ENCODE measurements at places on chromosomes 7 and 10.

DNA sequence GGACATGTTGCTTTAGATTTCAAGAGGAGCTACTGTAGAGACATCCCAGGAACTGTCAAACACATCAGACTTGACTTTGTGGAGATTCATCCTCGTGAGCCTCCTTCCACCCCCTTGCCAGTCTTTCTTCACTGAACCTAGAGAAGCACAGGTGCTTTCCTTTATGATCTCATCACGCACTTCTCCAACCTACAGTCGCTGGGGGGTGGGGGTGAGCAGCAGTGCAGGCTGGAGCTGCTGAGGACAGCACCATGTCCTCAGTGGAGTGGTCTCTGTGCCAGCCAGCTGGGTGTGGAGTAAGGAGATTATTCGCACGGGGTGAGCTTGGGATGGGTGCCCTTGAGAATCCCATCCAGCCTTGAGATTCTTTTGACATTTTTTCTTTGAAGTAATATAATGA is 88.1 kb downstream of the VOPP1 start:
- no peak overlapping the region for H3K4me3 ChIP-seq
- H3K27me3 ChIP-seq: no peaks in the 10 kb centered on the region
- peaks cover 29% of the 10 kb centered on the region for H3K36me3 ChIP-seq
- no peak overlapping the region for H3K27ac ChIP-seq
- no peak for DNase-seq

- H3K27ac ChIP-seq: peak overlapping the region; percentile 80
- H3K4me3 ChIP-seq: no peak overlapping the region
- no peaks in the 10 kb centered on the region for H3K36me3 ChIP-seq
- DNase-seq: no peak
- H3K27me3 ChIP-seq: no peaks in the 10 kb centered on the region
- no peaks in the 10 kb centered on the region for H3K4me1 ChIP-seq
Measured at GRCh38 chr7:54946764-54947163, 72.1 kb upstream of the EGFR start.

DNA sequence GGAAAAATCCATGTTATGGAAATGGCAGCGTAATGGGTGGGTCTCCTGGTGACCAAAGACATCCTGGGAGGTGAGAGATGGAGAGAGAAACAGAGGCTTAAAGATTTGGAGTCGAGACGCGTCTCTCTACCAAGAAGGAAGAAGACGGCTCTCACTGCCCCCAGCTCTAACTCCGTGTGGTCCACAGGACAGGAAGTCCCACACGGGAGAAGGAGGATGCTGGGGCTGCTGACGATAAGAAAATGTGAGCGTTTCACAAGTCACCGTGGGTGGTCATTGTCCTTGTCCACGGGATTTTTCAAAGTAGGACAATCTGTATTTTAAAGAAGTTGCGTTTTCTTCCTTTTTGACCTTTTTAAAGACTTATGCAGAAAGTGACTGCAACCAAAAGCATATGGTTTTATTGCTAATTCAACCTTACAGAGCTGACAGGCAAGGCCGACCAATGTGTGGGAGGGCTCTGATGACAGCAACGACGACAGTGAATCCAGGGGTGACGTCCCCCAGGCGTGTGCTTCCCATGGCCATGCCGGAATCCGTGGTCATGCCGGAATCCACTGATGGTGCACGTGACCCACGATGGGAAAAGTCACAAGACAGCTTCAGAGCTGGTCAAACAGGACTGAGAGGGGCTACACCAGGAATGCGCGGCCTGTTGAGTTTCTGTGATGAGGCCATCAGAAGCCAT is 341.2 kb downstream of the PTPRN2 start:
- H3K4me1 ChIP-seq: no peaks in the 10 kb centered on the region

GRCh38 chr10:132883391-132883881 is 58.9 kb downstream of the CFAP46 start:
- H3K4me3 ChIP-seq: no peak overlapping the region
- DNase-seq: no peak
- no peaks in the 10 kb centered on the region for H3K4me1 ChIP-seq

DNA sequence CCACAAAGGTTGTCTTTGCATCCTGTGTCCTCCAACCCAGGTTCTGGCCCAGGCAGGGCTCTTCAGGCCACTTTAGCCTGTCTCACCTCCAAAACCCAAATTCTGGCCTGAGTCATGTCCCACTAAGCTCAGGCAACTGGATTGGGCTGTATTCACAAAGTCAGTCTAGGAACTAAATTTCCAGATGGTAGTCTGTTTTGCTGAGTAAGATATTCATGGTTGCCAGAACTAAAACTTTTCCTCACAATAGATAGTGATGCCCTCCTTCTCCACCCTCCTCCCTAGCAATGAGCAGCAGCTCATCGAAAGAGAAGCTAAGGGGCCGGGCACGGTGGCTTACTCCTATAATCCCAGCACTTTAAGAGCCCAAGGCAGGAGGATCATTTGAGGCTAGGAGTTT is 2.9 kb upstream of the ZNF713 start:
- no peaks in the 10 kb centered on the region for H3K27me3 ChIP-seq
- H3K4me3 ChIP-seq: no peak overlapping the region
- H3K36me3 ChIP-seq: no peaks in the 10 kb centered on the region
- no peak overlapping the region for H3K27ac ChIP-seq
- DNase-seq: no peak

GRCh38 chr10:16891375-16892313 is 74.4 kb upstream of the RSU1 start:
- H3K4me1 ChIP-seq: no peaks in the 10 kb centered on the region
- no peaks in the 10 kb centered on the region for H3K27me3 ChIP-seq
- H3K4me3 ChIP-seq: no peak overlapping the region
- H3K27ac ChIP-seq: no peak overlapping the region

- H3K27me3 ChIP-seq: no peaks in the 10 kb centered on the region
- H3K4me3 ChIP-seq: no peak overlapping the region
- no peaks in the 10 kb centered on the region for H3K36me3 ChIP-seq
- DNase-seq: no peak
- H3K27ac ChIP-seq: no peak overlapping the region
Measured at GRCh38 chr10:30846710-30847109, 185.0 kb downstream of the ZNF438 start.

DNA sequence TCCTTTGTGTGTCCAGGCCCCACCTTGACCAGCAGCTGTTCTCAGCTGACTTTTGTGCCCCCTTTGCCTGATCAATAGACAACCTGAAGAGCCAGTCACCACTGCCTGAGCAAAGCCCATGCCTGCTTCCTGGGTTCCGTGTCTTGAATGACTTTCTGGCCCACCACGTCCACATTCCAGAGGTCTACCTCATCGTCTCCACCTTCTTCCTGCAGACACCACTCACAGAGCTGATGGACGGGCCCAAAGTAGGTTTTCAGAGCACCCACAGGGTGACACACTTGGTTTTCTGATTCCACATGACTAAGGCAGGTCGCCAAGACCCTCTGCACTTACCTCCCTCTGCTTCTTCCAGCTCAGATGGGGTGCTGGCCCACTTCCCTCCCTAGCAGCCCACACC is 126.8 kb downstream of the WDFY4 start:
- H3K4me1 ChIP-seq: peaks cover under 1% of the 10 kb centered on the region
- H3K36me3 ChIP-seq: no peaks in the 10 kb centered on the region
- no peak overlapping the region for H3K4me3 ChIP-seq

DNA sequence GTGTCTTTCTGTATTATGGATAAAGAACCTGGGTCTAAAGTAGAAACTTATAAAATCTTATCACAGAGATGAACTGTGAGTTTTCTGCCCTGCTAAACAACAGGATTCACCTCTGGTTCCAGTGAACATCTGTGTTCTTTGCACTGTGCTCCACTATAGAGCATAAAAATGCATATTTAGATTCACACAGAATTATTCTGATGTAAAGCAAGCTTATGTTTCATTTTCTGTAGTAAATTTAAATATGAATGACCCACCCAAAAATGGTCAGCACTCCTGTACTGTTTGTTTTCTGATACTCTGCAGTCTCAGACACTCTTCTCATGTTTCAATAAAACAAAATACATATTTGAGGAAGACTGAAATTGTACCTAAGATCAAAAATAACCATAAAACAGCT is 204.5 kb upstream of the PLXDC2 start:
- no peaks in the 10 kb centered on the region for H3K4me1 ChIP-seq
- no peak overlapping the region for H3K4me3 ChIP-seq
- no peak for DNase-seq
- H3K36me3 ChIP-seq: no peaks in the 10 kb centered on the region
- no peaks in the 10 kb centered on the region for H3K27me3 ChIP-seq

DNA sequence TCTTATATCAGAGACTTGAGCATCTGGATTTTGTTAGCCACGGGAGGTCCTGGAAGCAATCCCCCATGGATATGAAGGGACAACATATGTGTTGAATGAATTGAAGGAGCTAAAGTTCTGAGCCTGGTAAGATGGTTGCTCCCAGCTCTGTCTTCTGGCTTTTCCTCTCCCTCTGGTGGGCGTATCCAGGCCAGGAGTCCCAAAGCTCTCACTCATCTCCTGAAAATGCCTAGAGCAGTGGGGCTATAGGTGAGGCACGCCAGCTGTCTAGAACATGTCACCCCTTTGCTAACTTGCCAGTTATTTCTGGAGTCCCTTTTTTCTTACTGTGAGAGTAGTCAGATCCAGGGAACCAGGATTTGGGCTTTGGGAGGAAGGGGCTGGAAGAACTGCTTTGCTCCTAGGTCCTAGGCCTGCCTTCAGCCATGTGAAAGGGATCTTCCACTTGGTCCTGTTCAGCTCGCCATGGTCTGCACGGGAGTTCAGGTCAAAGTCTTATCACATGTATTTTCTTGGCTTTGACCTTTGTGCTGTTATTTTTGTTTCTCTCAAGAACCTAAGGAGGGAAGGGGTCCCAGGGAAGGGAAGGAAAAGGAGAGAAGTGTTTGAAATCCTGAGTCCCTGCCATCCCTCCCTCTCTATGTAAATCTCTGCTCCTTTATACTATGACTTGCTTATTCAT is 73.6 kb downstream of the MINPP1 start:
- H3K27ac ChIP-seq: no peak overlapping the region
- no peaks in the 10 kb centered on the region for H3K27me3 ChIP-seq
- H3K36me3 ChIP-seq: no peaks in the 10 kb centered on the region
- no peak overlapping the region for H3K4me3 ChIP-seq

- H3K36me3 ChIP-seq: no peaks in the 10 kb centered on the region
- no peaks in the 10 kb centered on the region for H3K27me3 ChIP-seq
- H3K27ac ChIP-seq: no peak overlapping the region
- no peak for DNase-seq
- no peak overlapping the region for H3K4me3 ChIP-seq
Measured at GRCh38 chr10:104387130-104387888, 33.7 kb downstream of the CFAP58 start.

DNA sequence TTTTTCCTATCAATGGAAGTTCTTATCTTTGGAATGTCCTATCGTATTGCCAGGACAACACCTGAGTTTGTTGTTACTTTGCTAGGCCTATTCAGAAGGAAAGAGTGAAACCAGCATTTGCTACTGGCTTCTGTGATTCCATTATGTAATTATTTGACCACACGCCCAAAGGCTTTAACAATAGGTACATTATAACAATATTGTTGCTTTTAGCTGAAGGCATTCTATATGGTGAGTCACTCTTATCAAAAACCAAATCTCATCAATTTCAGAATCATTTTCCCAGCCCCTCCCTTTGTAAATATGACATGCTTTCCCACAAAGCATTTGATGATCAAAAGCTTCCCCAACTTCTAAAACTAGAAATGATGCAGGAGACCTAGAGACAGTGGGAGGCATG is 294.4 kb upstream of the NEBL start:
- no peaks in the 10 kb centered on the region for H3K36me3 ChIP-seq
- H3K4me3 ChIP-seq: no peak overlapping the region
- no peak overlapping the region for H3K27ac ChIP-seq
- no peak for DNase-seq

- H3K36me3 ChIP-seq: peaks cover 14% of the 10 kb centered on the region
- H3K4me3 ChIP-seq: no peak overlapping the region
- H3K27ac ChIP-seq: no peak overlapping the region
- no peak for DNase-seq
- H3K4me1 ChIP-seq: peaks cover 20% of the 10 kb centered on the region
Measured at GRCh38 chr7:2016761-2017480, 215.8 kb downstream of the MAD1L1 start.

GRCh38 chr7:82593780-82594179 is 150.2 kb upstream of the CACNA2D1 start:
- no peaks in the 10 kb centered on the region for H3K36me3 ChIP-seq
- H3K27me3 ChIP-seq: no peaks in the 10 kb centered on the region
- no peaks in the 10 kb centered on the region for H3K4me1 ChIP-seq

- no peak overlapping the region for H3K27ac ChIP-seq
- no peak for DNase-seq
- no peak overlapping the region for H3K4me3 ChIP-seq
- no peaks in the 10 kb centered on the region for H3K4me1 ChIP-seq
- no peaks in the 10 kb centered on the region for H3K36me3 ChIP-seq
Measured at GRCh38 chr7:116988363-116988989, 35.2 kb downstream of the ST7 start.

- H3K27ac ChIP-seq: no peak overlapping the region
- no peak for DNase-seq
- H3K27me3 ChIP-seq: no peaks in the 10 kb centered on the region
- H3K36me3 ChIP-seq: no peaks in the 10 kb centered on the region
- H3K4me1 ChIP-seq: peaks cover 5% of the 10 kb centered on the region
Measured at GRCh38 chr10:49015700-49016099, 76.1 kb upstream of the LRRC18 start.

GRCh38 chr10:70965566-70965965 is 77.2 kb upstream of the PCBD1 start:
- no peak overlapping the region for H3K27ac ChIP-seq
- no peak for DNase-seq
- H3K36me3 ChIP-seq: no peaks in the 10 kb centered on the region
- H3K4me3 ChIP-seq: no peak overlapping the region
- H3K27me3 ChIP-seq: no peaks in the 10 kb centered on the region
- no peaks in the 10 kb centered on the region for H3K4me1 ChIP-seq

GRCh38 chr7:111640416-111640815 is 78.1 kb upstream of the IMMP2L start:
- DNase-seq: no peak
- H3K27me3 ChIP-seq: no peaks in the 10 kb centered on the region
- H3K4me1 ChIP-seq: no peaks in the 10 kb centered on the region
- no peak overlapping the region for H3K4me3 ChIP-seq
- H3K36me3 ChIP-seq: no peaks in the 10 kb centered on the region

GRCh38 chr10:118258285-118258684 is 83.8 kb downstream of the FAM204A start:
- no peak for DNase-seq
- H3K4me3 ChIP-seq: no peak overlapping the region
- H3K27me3 ChIP-seq: peaks cover 29% of the 10 kb centered on the region
- no peaks in the 10 kb centered on the region for H3K4me1 ChIP-seq
- no peaks in the 10 kb centered on the region for H3K36me3 ChIP-seq

- DNase-seq: no peak
- no peak overlapping the region for H3K4me3 ChIP-seq
- H3K4me1 ChIP-seq: no peaks in the 10 kb centered on the region
- H3K27ac ChIP-seq: no peak overlapping the region
- H3K36me3 ChIP-seq: no peaks in the 10 kb centered on the region
Measured at GRCh38 chr7:114242992-114243507, 171.6 kb upstream of the FOXP2 start.

GRCh38 chr10:67319976-67320375 is 376.0 kb downstream of the CTNNA3 start:
- H3K4me3 ChIP-seq: no peak overlapping the region
- no peak for DNase-seq
- H3K4me1 ChIP-seq: no peaks in the 10 kb centered on the region
- H3K27me3 ChIP-seq: no peaks in the 10 kb centered on the region
- no peak overlapping the region for H3K27ac ChIP-seq
